Psoas muscle (tissue), 8 donors: ENCODE measurements at places on chromosomes 5 and 9. TPM values are rescaled to one million over a fixed set of nuclear protein-coding genes. Genes with fewer than 3 reads are reported as not detected.

DNA sequence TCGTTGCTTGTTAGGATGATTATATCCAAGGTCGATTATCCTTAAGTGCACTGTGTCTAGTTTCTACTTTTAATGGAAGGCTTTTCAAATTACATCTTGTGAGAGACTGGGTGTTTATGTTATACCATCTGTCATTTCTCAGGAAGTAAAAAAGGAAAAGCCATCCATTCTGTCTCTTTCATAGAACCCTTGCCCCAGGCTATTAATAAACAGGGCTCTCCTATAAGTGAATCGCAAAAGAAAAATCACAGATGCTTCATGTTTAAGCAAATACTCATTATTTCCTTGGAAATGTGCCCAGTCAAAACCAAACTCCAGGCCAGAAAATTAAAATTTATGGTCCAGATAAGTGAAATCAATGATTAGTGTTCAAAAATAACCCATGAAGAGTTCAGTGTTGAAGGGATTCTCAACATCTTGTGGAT is 58.1 kb downstream of the STARD4 start:
- H3K36me3 ChIP-seq = no peaks in the 10 kb centered on the region
- H3K27ac ChIP-seq = no peak overlapping the region
- H3K27me3 ChIP-seq = no peaks in the 10 kb centered on the region

DNA sequence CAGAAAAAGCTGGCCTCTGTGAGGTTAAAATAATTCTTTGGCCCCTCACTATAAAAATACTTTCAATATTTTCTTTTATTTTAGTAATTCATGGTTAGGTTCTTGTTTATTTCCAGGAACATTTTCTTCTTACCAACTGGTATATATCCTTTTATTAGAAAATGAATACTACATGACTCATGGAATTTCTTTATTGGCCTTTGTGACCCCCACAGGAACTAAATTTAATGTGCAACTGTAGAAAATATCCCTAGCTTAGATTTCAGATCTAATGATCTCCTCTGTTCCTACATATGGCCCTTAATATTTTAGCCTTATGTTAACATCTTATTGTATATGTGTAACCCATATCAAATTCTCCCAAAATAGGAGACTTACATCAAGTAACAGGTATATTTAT is 429.9 kb downstream of the NR2F1-AS1 start:
- H3K4me1 ChIP-seq = peaks cover 7% of the 10 kb centered on the region
- DNase-seq = no peak
- H3K4me3 ChIP-seq = no peak overlapping the region
- H3K27ac ChIP-seq = no peak overlapping the region

- H3K27me3 ChIP-seq = no peaks in the 10 kb centered on the region
- DNase-seq = no peak
- no peak overlapping the region for H3K4me3 ChIP-seq
- H3K36me3 ChIP-seq = no peaks in the 10 kb centered on the region
- peak overlapping the region; percentile 50 for H3K27ac ChIP-seq
- peaks cover 25% of the 10 kb centered on the region for H3K4me1 ChIP-seq
These were observed 29.4 kb downstream of the RHOBTB3 start for GRCh38 chr5:95760273-95761191.

The CD72 gene
- 0.71 TPM for total RNA-seq

The FBXW5 gene
- 147 TPM for total RNA-seq

The FGF1 gene
- 2.5 TPM for total RNA-seq

The IL12B gene
- not detected for total RNA-seq

The RNF130 gene
- 34.1 TPM for total RNA-seq
